Anterior cingulate cortex (tissue), 58 donors: ENCODE measurements at places on chromosomes 2 and 18.

GRCh38 chr2:122758967-122759366 lies 1003.5 kb downstream of the TSN start:
- no peak for DNase-seq

GRCh38 chr2:96345868-96346462 lies 10.4 kb downstream of the NCAPH start:
- DNase-seq, result no peak

DNA sequence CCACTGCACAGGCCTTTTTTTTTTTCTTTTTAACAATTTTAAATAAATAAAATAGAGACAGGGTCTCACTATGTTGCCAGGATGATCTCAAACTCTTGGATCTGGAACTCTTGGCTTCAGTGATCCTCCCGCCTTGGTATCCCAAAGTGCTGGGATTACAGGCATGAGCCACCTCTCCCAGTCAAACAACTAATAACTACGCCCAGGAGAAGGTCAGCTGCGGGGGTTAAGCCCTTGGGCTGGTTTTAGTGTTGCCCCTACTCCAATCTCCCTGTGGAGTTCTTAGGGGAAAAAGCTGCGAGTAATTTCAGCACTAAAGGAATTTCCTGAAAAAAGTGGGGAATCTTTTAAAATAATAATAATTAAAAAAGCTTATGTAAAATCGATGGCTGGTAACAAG lies 96.4 kb upstream of the XPO1 start:
- no peak for DNase-seq

DNA sequence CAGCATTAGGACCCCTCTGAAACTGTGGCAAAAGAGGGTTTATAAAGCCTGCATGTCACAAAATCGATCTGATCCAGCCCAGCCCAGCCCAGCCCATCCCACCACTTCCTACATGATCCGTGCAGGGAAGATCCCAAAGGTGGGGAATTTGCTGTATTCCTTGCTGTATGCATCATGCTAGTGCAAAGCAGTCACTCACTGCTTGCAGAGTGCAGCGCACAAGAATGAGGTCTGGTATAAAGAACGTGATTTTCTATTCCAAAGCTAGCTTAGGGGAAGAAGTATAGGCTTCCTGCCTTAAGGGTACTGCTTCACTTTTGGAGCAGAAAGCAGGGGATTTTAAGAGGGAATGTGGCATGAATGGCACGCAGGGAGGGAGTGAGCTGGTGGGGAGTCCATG lies 18.9 kb upstream of the SERPINB11 start:
- no peak for DNase-seq

GRCh38 chr18:8411492-8411891 lies 197.7 kb upstream of the RAB12 start:
- DNase-seq, result no peak

DNA sequence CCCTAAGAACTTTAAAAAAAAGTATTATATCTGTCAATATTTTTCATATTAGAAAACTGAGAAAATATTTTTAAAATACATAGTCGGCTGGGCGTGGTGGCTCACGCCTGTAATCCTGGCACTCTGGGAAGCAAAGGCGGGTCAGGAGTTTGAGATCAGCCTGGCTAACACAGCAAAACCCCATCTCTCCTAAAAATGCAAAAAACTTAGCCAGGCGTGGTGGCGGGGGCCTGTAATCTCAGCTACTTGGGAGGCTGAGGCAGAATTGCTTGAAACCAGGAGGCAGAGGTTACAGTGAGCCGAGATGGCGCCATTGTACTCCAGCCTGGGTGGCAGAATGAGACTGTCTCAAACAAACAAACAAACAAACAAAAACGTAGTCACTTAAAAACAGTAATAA lies 5.1 kb upstream of the KCMF1 start:
- DNase-seq, result no peak

GRCh38 chr2:208210688-208211451 lies 21.0 kb upstream of the C2orf80 start:
- no peak for DNase-seq

DNA sequence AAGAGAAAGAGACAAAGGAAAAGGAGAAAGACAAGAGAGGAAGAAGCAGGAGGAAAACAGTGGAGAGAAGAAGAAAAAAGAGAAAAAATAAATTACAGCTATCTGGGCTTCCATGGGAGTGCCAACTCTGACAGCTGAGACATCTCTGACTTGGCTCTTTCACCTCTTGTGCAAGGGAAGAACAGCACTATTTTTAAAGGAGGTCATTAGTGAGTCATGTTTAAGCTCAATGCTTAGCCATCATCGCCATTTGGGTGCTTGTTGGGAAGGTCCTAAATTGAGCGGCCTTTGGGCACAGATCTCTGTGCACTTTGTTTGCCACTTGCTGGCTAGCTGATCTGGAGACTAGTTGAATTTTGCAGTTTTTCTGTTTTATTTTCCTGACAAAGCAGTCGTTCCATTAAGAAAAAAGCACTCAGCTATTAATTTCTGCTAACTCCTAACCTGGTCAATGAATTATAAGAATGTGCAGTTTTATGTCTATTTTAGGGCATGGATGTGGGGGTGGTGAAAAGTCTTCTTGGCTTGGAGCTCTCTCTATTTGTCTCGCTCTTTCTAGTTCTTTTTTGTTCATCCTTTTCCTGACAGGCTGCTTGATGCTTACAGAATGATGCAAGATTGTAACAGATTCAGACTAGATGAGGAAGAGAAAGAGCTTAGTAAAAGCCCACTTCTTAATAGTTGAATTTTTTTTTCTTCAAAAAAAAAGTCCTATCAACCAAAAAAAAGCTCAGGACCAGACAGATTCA lies 231.5 kb downstream of the SLC8A1 start:
- DNase-seq, result no peak

DNA sequence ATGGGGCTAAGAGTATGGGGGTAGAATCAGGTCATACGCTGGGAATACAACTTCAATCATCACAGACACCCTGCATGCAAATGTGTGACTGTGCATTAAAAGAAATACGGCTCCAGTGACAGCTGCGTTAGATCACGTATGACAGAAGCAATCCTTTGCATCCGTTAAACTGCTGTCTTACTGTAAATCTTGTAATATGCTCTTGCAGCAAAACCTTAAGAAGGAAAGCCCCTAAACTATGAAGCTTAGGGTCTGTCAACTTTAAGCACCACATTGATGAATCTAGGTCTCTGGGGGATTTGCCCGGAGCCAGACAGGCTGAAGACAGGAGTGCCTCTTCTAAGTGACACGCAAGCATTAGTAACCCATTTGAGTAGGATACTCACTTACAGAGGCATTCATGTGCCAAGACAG lies 84.7 kb upstream of the EML6 start:
- DNase-seq, result no peak

GRCh38 chr2:171522788-171523087 lies 464 bp downstream of the CYBRD1 start:
- no peak for DNase-seq

- no peak for DNase-seq
Measured at GRCh38 chr2:240341064-240341463, 94.4 kb upstream of the GPC1 start.

DNA sequence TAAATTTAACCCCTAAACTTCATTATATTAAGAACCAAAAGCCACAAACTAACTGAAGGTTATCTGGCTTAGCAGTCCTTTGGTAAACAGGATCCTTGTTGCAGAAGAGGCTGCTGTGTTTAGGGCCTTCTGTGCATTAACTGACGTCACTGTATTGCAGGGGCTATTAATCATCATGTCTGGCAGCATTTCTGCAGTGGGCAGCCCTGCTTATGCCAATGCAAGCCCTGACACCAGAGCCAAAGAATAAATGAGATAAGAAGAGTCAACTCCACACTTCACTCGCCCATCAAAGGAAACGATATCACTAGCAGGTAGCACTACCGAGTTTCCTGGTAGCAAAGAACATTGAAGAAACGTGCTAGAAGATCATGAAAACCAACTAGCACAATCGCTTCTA lies 110.6 kb downstream of the PLEKHM3 start:
- no peak for DNase-seq

GRCh38 chr2:72150157-72150860 lies 2.6 kb upstream of the CYP26B1 start:
- peak; percentile 65 for DNase-seq

DNA sequence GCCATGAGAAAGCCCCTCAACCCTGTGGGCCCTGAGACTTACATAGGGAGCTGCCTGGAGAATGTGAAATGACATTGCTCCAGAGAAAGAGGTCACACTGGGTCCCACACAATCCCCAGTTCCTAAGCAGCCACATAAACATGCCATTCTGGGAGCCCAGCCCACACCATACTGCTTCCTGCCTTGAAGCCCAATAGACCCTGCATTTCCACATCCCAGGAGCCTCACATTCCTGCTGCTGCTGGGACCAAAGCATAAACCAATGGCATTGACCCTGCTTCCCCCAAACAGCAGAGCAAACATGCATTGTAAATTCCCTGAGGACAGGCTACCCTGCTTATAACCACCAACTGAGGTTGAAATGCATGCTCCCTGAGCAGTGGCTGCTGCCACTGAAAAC lies 1117.6 kb upstream of the SLC39A10 start:
- DNase-seq, result no peak

GRCh38 chr18:46297621-46298020 lies 193.4 kb downstream of the HAUS1 start:
- no peak for DNase-seq

DNA sequence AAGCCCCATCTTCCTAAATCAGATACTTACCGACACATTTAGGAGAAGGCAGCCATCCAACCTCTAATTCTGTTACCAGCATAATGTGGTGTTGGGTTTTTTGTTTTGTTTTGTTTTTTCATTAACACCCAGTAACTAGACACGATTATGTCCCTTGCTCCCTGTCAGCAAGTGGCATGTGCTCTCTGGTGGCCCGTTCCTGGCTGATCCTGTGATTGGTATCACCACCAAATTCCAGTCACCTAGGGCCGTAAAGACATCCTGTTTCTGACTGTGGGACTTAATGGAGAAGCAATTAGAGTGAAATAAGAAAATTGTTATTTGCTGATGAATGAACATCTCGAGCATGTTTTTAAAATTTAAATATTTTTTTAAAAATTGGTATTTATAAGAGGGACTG lies 5.9 kb upstream of the DLX1 start:
- no peak for DNase-seq

DNA sequence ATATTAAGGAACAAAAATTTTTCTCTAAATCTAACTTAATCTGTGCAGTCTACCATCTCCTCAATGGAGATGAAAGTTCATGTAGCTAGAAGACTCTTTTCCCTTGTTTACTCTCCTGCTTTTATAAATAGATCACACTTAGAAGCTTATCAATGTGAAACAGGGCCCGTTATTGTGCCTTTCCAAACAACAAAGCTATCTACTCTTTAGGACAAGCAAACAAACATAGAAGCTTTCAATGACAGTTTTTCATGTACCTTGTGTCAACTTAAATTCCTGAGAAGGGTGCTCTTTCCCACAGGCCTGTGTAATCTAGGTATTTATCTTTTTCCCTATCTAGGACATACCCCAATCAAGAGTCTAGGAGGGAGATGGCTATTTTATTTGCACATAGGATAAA lies 247.8 kb upstream of the CWC22 start:
- no peak for DNase-seq

- no peak for DNase-seq
Measured at GRCh38 chr2:172246649-172247048, 143.9 kb upstream of the DLX2 start.

- peak; percentile 72 for DNase-seq
Measured at GRCh38 chr2:128232965-128233789, 85.5 kb downstream of the HS6ST1 start.

DNA sequence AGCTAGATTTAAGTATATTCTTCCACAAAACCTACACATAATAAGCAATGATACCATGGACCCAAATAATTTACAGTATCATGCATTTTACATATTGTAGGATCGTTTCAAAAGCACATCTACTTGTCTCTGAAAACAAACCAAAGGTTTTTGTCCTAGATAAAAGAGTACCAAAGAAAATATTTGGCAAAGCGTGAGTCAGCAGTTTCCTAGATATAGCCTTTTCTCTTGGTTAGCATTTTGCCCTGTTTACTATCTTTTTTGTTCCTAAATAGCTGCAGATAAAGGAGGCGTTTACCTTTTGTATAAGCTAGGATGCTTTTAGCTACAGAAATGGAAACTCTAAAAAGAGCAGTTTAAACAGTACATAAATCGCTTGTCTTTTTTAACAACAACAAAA lies 305.8 kb upstream of the GULP1 start:
- no peak for DNase-seq

- no peak for DNase-seq
Measured at GRCh38 chr2:215614296-215614695, 178.4 kb upstream of the FN1 start.

DNA sequence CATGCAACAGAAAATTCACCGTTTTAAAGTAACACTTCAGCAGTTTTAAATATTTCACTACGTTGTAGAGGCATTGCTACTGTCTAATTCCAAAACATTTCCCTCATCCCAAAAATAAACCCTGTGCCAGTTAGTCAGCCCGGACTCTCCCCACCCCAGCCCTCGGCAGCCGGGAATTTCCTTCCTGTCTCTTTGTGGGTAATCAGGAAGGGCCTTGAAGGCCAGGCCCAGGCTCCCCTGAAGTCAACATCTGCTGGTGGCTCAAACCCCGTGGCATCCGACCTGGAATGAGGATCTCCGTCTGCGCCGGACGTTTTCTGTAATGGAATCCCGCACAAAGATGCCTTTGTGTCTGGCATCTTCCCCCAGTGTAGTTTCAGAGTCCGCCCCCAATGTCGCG lies 219.6 kb downstream of the SNTG2 start:
- no peak for DNase-seq

DNA sequence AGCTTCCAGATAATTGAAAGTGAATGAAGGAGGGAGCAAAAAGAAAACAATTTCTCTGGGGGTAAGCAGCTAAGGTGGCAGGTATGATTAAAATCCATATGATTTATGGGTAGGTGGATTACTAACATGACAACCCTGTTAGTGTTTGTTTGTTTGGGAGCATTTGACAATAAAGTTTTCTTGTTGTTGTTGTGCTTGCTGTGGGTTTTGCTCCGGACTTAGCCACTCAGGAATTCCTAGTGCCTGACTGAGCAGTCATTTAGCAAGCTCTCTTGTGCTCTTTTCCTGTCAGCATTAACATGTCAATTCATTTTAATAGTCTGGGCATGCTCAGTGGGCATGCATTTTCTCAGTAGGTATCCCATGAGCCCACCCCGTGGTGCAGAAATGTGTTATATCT lies 674.8 kb upstream of the ZEB2 start:
- DNase-seq, result no peak
